Stimulated activated CD8-positive, alpha-beta memory T cell treated with anti-CD3 and anti-CD28 coated beads, Interleukin-2, amount 100 ng/mL, for 1 hour (primary cell): ENCODE measurements at places on chromosomes 5 and 9.

DNA sequence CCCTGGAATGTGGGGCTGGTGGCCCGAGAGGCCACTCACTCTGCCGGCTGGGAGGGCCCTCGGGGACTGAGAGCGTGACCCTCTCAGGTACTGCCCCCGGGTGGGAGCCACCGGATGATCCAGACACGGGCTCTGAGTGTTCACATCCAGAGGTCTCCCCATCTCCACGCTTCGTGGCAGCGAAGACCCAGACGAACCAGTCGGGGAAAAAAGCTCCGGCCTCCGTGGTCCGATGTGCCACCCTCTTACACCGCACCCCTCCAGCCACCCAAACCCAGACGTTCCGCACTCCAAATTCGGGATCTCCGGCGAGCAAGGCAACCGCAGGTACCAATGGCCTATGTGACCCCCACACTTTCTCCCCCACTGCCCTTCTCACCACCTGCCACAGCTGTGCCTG lies 49.5 kb downstream of the AMBP start:
- DNase-seq: no peak

DNA sequence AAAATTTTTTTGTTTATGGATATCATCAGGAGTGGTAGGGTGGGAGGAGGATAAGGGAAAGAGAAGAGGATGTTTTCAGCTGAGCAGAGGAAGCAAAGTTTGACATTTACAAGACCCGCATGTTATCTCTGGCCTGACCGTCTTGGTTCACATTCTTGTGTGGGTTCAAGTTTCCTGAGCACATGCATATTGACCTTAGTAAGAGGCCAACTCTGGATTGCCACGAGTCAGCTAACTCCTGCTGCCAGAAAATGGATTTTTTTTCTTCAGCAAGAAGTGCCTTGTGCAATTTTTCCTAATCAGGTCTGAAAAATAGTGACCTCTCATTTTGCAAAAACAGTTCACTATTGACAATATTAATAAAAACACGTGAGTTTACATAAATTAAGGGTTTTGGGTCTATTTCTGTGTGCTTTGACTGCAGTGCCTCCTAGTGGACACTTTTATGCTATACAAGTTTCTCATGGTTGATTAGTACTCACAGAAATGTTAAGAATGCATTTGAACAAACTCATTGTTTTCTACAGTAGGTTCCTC lies 27.1 kb upstream of the BASP1 start:
- no peak for DNase-seq

DNA sequence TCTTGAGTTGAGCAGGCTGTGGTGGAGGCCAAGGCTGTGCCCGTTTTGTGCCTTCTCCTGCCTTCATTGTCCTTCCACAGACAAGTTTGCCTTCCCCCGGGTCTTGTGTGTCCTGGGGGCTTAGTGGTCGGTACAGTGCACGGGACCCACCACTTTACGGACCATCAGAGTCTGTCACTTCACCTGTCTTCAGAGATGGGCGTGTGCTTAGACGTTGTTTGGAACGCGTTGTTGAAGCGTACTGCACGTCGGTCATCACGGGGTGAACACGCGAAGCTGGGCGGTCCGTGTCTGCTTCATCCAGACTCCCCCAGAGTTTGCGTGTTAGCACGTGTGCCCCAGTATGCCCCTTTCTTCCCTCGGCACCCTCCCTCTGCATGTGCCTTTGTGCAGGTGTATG lies 24.8 kb downstream of the CEP72 start:
- DNase-seq: no peak

- no peak for DNase-seq
Observed at GRCh38 chr5:83718936-83719495, 1.6 kb downstream of the HAPLN1 start.

DNA sequence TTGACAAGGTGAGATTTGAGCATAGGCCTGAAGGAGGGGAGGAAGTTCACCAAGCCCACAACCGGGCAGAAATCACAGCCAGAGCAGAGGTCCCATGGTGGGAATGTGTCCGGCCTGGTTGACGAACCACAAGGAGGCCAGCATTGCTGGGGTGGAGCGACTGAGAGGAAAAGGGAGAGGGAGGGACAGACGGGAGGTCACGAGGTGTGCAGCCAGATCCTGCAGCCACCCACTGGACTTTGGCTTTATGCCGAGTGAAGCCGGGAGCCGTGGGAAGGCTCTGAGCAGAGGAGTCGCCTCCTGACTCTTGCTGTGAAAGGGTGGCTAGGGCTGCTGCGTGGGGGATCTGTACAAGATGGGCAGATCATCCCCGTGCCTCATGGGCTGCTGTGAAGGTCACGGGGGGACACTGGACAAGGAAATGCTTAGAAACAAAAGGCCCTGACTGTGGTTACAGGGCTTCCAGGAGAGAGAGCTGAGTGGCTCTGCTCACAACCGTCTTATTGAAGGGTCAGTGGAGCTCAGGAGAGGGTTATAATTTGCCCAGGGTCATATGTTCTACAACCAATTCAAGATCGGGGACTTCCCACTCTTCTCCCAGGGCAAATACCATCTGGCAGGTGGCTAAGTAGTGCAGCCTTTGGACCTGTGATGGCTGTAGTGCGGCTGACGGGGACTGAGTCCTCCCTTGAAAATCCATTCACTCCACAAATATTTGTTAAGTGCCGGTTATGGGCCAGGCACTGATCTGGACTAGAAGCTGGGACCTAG lies 15.6 kb upstream of the CD74 start:
- DNase-seq: no peak
